ENCODE measurements at places on chromosomes 7 and 10.

GRCh38 chr10:1661416-1661815 lies 75.9 kb downstream of the ADARB2 start:
- DNase-seq: no peak

DNA sequence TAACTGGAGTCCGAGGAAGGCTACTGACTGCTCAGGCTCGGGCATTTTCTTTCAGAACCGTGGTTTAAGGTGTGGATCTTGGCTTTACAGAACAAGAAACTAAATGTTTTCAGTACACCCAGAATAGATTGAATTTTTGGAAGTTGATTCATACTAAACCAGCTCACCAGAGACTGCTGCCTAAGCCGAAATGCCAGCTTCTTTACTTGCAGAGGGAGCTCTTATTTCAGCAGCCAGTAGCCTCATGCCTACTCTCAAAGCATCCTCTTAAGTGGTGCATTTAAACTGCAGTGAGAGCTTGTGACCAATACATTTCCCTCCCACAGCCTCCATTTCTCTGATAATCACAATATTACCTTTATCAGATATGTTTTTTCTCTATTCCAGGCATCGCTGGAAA lies 615.1 kb downstream of the SUGCT start:
- DNase-seq: no peak

DNA sequence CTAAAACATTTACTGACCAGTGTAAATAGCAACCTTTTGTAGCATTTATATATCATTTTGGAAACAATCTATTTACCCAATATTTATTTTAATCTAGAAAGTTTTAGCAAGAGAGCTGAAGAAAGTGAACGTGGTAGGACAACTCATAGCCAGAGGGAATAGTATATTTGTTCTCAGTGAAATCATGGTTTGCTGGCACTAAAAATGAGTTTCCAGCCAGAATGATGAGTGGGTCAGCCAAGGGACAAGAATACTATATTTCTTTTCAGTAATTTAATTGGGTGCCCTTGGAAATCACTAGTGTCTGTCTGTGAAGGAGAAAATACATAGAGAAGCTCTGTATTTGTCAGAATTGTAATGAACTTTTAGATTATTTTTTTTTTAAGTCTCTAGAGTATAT lies 74.9 kb downstream of the MINPP1 start:
- DNase-seq: no peak

DNA sequence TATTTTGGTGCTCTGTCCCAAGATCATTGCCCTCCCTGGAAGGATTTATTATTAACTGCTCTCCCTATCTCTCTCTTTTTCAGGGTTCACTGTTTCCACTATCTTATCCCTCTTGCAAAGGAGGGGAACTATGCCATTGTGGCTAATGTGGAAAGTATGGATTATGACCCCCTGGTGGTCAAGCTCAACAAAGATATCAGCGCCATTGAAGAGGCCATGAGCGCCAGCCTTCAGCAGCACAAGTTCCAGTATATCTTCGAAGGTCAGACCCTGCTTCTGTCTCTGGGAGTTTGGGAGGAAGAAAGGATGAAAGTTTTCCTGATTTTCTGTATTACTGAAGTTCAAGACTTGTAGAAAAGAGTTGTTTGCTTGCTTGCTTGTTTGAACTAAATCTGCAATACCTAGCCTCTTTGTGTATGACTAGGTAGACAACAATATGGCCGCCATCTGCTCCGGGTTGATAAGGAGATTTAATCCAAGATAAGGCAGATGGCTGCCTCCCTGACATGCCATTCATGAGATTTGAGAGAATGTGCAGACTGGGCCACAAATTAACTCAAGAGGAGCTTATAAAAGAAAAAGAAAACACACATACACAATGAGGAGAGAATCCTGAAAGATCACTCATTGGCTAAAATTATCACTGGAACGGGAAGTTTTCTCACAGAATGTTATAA lies 122.2 kb upstream of the LRGUK start:
- DNase-seq: no peak

DNA sequence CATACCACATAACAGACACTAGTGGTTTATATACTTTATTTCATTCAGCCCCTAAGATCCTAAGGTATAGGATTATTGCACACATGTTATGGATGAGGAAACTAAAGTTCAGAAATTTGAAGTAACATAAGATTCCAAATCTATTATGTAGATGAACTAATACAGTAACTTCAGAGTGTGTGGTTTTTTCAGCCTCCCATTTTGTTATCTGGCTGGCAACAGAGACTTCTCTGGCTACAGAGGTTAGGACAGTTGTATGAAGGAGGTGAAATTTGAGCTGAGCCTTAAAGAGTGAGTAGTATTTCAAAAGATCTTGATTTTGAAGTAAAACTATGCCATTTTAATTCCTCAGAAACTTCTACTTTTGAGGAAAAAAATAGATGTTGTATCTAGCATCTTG lies 125.4 kb downstream of the MAPK8 start:
- DNase-seq: no peak

DNA sequence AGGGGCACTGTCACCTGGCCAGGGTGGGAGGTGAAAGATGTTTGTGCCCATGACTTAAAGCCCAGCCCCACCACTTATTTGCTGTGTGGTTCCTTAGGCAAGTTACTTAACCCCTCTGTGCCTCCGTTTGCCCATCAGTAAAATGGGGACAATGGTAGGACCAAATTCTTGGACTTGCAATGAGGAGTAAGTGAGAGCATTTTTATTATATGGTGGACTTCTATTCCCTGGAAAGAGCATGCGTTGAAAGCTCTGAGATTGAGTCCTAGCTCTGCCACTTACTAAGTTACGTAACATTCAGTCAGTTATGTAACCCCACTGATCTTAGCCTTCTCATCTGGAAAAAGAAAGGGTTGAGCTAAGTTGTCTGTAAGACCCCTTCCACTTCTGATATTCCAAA lies 18.8 kb downstream of the VSIR start:
- DNase-seq: no peak

DNA sequence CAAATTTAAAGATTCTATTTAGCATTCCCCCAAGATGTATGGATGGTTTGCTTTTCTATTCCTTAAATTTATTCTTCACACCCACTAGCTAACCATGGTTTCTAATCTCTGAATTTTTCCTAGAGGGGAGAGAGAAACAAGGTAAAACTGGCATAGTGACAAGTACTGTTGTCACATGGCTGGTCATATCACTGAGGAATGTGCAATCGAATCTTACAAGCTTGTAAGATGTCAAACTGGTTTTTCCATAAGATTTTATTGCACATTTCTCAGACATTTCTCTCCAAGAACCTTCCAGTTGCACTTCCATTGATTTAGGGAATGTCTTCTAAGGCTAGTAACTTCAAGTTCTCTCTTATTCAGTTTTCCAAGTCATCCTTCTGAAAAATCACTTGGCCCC lies 89.8 kb downstream of the MBL2 start:
- DNase-seq: no peak

DNA sequence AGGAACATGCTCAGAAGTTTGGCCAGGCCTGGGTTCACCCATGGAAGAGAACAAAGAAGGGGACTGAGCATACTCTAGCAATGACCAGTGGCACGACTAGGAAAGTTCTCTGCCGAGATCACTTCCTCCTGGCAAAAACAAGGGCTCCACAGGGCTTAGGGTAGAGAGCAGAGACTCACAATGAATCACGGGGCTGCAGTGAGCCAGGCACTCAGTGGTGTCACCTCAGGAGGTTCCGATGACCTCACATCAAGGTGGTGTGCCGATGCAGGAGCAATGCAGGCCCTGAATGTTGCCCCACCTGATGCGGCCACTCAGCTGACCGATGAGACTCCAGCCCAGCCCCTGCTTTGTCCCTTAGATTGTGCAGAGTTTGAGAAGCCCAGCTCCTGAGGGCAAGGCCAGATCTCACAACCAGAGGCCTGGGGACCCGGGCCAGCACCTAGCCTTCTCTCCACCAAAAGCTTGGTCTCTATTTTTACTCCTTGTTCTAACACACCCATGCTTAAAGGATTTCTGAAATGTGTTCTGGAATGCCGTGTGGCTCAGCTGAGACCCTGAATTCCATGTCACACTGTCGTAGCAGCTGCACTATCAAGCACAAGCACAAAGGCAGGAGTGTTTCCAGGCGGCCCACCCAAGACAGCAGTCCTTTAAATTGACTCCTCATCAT lies 60.9 kb downstream of the COBL start:
- DNase-seq: no peak

DNA sequence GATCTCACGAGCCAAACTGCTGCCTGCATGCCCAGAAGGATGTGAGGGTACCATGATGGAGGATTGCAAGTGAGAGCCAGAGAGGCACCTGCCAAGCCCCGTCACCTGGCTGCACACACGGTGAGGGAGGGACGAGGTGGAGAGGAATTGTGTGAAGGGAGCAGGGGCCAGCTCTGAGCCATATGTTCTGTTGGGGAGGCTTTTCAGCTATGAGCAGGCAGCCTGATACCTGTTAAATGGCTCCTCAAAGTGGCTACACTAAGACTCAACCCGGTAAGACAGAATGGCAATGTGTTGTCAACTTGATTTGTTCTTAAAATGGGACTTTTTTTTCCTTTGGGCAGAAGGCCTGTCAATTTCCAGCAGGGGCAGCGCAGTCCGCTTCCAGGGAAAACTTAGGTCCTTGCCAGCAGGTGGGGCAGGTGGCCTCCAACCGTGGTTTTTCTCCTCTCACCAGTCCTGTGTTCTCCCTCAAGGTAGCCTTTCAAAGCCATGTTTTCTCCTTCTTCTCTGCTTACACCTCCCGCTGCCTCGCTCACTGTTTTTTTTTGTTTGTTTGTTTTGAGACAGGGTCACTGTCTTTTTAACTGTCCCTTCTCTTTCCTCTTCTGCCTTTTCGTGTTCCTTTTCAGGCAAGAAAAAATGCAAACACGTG lies 57.7 kb upstream of the ZNRF2 start:
- DNase-seq: no peak

- no peak for DNase-seq
Measured at GRCh38 chr7:45037876-45038275, 37.9 kb downstream of the CCM2 start.

GRCh38 chr7:14754631-14755030 lies 147.9 kb downstream of the DGKB start:
- no peak for DNase-seq

DNA sequence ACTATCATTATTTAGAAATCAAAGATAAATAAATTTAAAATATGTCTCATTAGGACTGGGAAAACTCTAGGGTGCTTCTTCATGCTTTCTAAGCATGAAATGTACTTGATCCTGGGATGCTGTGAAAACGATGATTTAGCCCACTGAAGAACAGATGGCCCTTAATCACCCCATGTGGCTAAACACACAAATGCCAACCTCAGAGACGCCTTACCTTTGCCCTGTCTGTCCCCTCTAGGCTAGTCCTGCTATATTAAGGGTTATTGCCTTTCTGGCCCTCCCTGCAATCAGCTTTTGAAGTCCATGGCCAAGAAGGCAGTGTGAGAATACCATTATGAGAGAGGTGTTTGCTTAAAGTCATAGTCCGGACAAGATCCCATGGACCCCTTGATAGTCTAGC lies 217.2 kb downstream of the TWIST1 start:
- DNase-seq: no peak

- DNase-seq: no peak
Measured at GRCh38 chr7:121519548-121520521, 123.7 kb upstream of the FAM3C start.

- DNase-seq: no peak
Measured at GRCh38 chr10:24207781-24208611, 942 bp upstream of the KIAA1217 start.

GRCh38 chr10:10055656-10056442 lies 961.8 kb upstream of the CELF2 start:
- DNase-seq: no peak

- peak; percentile 12 for DNase-seq
Measured at GRCh38 chr10:22229802-22230157, 12.0 kb upstream of the EBLN1 start.

GRCh38 chr10:16952080-16952479 lies 134.9 kb upstream of the RSU1 start:
- DNase-seq: no peak

DNA sequence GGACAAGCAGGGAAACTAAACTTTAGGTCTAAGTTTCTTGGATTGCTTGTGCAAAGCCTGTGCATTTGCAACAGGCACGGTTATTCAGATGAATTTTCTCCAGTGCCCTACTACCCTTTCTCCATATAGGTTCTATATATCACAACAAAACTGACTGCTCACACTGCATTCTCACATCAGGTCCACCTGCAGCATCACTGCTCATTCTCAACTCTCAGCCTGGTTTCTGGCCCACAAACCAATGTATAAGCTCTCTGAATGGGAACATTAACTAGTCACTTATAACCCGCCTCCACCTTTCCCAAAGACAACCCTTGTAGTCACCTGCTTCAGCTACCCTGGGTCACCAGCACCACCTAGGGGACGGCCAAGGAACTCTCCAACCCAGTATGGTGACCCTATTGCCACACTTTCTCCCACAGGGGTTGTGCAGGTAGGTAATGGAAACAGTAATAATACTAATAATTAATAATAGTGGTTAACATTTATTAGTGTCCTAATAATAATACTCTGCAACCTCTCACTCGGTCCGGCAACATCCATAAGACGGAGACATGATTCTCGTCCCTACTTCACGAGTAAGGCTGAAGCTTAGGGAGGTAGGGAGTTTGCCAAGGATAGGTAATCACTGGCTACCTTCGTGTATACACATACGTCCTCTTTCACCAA lies 97.3 kb downstream of the CLEC2L start:
- DNase-seq: no peak

GRCh38 chr10:129777687-129778086 lies 186.4 kb downstream of the EBF3 start:
- DNase-seq: no peak

Measured in renal cortex interstitium (tissue), 15 donors.